Foreskin keratinocyte (primary cell): ENCODE measurements at places on chromosomes 7 and 10. TPM values are rescaled to one million over a fixed set of nuclear protein-coding genes. Genes with fewer than 3 reads are reported as not detected.

The GOT1 gene
- 38.5 and 42.9 TPM in 2 replicates for total RNA-seq

The CALHM1 gene
- total RNA-seq: not detected in 2 replicates

The ABCB1 gene
- total RNA-seq: not detected in 2 replicates

The PTPRZ1 gene
- total RNA-seq: 29.9 and 32.3 TPM in 2 replicates

The LRRC18 gene
- not detected in 2 replicates for total RNA-seq
